ENCODE measurements at places on chromosomes 5 and 9.

- DNase-seq, result no peak
These were observed 166.3 kb downstream of the RORB start for GRCh38 chr9:74663439-74663838.

GRCh38 chr5:87195104-87195591, 72.5 kb upstream of the RASA1 start:
- no peak for DNase-seq

DNA sequence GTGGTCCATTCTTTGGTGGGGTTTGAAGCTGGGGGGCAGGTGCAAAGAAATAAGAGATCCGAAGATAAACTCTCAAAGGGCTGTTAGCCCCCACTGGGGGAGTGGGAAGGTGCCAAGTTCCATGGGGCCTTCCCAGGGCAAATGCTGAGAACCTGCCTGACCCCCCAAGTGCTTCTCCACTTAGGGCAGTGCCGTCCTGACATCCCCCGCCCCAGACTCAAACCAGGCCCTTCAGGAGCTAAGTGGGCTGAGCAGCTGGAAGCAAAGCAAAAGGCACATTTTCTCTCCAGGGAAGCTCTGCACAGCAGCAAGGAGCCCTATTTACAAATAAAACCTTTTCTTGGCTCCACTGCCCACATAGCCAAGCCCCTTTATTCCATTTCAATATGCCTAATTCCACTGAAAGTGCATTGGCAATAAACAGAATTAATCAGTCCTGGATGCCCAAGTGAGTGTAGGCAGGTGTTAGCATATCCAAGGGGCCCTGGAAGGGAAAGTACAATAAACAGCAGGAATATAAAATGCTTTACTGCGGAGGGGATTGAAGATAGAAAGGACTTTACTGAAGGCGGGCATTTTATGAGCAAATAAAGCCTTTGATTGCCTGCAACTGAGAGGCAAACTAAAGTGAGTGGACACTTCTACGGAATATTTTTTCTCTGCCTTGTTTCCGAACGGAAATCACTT, 44.6 kb downstream of the WHRN start:
- DNase-seq, result no peak

DNA sequence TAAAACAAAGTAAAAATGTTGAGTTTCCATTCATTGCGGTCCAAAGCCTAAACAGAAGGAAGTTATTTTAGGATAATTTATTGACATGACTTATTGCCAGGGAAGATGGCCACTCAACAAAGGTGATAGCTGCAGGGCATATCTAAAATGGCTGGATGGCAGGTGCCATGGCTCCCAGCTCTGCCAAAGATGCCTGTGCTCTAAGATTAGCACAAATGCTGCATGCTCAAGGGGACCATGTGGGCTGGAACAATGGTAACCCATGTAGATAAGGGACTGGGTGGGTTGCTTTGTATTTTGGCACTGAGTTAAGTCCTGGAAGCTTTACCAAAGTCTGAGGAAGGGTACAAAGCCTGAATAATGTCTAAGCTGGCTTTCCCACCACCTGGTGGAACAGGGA, 95.5 kb upstream of the IFNK start:
- DNase-seq, result no peak

GRCh38 chr5:170169996-170170395, 62.8 kb upstream of the C5orf58 start:
- no peak for DNase-seq
